ENCODE measurements at places on chromosomes 4 and X. TPM values are rescaled to one million over a fixed set of nuclear protein-coding genes. Genes with fewer than 3 reads are reported as not detected.

DNA sequence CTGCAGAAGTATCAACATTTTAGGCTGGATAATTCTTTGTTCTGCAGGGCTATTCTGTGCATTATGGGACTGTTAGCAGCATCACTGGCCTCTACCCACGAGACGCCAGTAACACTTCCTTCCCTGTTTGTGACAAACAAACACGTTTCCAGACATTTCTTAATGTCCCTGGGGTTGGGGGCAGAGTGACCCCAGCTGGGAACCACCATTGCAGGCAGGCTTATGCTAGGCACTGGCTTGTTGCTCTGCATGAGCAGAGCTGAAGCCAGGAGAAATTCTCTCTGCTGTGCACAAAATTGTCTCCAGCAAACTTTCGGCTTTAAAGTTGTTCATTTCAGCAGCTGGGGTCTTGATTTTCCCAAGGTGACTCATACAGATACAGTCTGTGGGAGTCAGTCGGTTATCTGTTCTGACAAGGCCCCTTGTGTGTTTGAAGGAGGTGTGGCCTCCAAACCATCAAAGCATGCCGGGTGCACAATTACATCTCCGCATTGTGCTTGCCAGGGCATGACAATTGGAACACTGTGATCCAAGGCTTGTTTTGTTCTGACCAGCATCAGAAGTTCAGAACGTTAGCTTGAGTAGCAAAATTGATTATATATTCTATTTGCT lies 156.4 kb upstream of the BOD1L1 start:
- DNase-seq: no peak

DNA sequence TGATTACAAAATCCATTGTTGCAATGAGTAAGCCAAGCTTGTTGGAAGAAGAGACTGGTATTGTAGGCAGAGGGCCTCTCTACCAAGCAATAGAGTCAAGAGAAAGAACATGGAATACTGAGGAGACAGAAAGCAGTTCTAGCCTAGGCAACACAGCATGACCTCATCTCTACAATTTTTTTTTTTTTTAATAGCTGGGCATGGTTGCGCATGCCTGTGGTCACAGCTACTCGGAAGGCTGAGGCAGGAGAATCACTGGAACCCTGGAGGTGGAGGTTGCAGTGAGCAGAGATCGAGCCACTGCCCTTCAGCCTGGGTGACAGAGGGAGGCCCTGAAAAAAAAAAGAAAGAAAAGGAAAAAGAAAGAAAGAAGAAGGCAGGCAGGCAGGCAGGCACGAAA lies 11.7 kb upstream of the ZBTB33 start:
- no peak for DNase-seq

- peak; percentile 74 for DNase-seq
Observed at GRCh38 chrX:1336331-1336943, at the start of gene IL3RA. TSS of gene IL3RA (plus strand) at chrX:1336785. CDS start at chrX:1341766, 4,981 bp downstream.

The GLOD5 gene
- total RNA-seq: not detected

GRCh38 chr4:13627178-13627605 lies 333 bp downstream of the BOD1L1 start:
- DNase-seq: peak; percentile 10

DNA sequence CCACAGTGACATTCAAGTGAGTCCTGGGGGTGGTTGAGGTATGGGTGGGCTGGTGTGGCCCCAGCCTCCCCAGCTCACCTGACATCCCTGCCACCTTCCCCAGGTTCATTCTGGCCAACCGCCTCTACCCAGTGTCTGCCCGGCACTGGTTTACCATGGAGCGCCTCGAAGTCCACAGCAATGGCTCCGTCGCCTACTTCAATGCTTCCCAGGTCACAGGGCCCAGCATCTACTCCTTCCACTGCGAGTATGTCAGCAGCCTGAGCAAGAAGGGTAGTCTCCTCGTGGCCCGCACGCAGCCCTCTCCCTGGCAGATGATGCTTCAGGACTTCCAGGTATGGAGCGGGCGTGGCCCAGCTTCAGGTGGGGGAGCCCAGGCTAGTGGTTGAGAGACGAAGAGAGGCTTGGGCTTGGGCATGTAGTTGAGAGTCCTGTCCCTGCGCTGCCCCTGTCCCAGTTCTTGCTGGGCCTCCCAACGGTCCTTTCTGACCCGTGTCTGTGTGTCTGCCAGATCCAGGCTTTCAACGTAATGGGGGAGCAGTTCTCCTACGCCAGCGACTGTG lies 1.7 kb upstream of the GDI1 start:
- no peak for DNase-seq

DNA sequence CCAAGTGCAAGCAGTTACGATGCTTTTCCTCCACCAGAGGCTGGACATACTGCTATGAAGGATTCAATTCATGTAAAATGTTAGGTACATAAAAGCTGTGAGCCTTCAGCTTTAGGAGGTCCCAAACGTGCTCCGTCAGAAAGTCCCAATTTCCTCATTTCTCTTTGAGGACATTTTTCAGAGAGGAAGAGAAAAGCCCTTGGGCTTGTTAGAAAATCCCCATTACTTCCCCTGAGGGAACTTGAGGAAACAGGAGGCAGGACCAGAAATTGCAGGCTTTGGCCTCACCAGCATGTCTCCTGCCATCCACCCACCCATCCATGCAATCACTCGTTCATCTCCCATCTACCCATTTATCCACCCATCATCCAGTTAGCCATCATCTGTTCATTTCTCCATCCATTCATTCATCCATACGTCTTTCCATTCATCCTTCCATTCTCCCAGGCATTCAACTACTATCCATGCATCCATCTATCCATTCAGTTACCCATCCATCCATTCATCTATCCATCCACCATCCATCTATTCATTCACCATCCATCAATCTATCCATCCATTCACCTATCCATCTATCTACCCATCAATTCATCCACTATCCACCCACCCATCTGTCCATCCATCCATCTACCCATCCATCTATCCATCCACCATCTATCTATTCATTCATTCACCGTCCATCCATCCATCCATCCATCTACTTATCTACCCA lies 223.5 kb downstream of the AFAP1 start:
- no peak for DNase-seq

DNA sequence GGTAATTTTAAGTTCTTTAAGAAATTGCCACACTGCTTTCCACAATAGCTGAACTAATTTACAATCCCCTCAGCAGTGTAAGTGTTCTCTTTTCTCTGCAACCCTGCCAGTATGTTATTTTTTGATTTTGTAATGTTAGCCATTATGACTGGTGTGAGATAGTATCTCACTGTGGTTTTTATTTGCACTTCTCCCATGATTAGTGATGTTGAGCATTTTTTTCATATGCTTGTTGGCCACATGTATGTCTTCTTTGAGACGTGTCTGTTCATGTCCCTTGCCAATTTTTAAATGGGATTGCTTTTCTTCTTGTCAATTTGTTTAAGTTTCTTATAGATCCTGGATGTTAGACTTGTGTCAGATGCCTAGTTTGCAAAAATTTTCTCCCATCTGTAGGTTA lies 86.1 kb downstream of the BMP3 start:
- DNase-seq: no peak

DNA sequence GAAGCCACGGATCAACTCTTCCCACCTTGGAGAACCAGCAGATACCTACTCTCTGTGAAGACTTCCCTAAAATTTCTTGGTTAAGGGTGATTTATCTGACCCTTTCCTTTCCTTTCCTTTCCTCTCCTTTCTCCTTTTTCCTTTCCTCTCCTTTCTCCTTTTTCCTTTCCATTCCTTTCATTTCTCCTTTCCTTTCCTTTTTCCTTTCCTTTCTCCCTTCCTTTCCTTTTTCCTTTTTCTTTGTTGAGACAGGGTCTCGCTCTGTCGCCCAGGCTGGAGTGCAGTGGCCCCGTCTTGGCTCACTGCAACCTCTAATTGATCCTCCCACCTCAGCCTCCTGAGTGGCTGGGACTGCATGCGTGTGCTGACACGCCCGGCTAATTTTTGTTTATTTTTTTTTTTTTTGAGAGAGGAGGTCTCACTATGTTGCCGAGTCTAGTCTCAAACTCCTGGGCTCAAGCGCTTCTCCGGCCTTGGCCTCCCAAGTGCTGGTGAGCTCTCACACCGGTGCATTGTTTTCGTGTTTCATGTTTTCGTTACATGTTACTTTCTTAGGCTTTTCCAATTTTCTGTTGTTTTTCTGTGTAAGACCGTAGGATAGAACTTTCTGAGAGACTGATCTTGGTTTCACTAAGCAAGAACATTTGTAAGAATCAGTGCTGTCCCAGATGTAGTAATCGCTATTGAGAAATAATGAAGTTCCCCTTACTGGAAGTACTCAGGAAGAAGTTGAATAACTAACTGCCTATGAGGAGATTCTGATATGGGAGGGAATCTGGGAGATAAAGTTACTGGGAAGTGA lies 2.0 kb downstream of the TMEM165 start:
- no peak for DNase-seq

- DNase-seq: no peak
Observed at GRCh38 chrX:7690842-7691241, 152.1 kb upstream of the VCX start.

The CXCL5 gene
- total RNA-seq: not detected

- no peak for DNase-seq
Observed at GRCh38 chr4:29309050-29309449, 1411.1 kb upstream of the PCDH7 start.

DNA sequence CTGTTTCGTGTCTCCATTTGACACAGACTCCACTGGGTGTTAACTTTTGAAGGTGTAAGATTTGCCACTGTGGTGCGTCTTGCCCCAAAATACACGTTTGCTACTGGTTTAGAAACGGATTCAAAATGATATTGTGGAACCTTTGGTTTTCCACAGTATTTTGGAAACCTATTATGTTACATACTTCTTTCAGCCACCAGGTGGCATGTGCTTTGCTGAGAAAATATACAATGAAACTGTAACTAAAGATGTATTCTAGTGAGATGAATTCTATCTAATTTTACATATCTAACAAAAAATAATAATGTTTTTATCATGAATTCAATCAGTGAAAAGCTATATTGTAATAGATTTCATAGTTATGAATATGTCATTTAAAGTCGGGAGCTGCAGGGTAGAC lies 28.4 kb upstream of the SLITRK4 start:
- DNase-seq: no peak

The XAGE2 gene
- total RNA-seq: not detected

Measured in body of pancreas (tissue), 4 donors.